NCI-H1436 treated with DMSO at 0.1 percent for 48 hours (cell line): ENCODE measurements at places on chromosomes 3 and 15.
A peak's percentile ranks its signal among the peaks of the same experiment; 100 is the strongest.

DNA sequence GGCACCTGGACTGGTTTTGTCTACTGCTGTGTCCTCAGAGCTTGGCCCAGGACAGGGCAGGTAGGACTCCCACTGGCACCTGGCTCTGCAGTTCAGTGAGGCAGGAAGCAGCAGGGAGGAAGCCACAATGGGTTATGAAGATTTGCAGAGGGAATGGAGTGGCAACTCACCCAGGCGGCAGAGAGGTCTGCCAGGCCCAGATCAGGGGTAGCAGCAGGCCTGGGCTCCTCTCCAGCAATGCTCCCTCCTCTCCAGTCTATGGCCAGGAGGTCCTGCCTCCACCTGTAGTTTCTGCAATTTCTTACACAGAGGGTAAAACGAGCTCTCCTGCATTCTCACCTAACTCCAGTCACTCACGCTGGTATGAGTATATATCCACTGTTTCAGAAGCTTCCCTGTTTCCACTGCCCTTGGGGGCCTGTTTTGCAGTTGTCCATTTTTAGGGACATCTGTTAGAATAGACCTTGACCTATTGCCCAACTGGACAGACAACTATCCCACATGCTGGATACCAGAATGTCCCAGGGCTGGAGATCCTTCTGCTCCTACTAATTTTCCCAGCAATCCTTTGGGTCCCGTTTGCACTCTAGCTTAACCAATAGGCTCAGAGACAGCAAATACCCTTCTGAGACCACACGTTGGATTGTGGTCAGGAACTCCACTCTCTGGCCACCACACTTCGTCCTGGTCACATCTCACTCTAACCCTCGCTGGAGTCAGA is 35.2 kb downstream of the HMCES start:
- DNase-seq, result no peak

- DNase-seq, result no peak
Measured at GRCh38 chr15:67156426-67156825, 91.0 kb downstream of the SMAD3 start.

GRCh38 chr3:146594843-146595482 is 10.2 kb downstream of the PLSCR5 start:
- DNase-seq, result no peak

DNA sequence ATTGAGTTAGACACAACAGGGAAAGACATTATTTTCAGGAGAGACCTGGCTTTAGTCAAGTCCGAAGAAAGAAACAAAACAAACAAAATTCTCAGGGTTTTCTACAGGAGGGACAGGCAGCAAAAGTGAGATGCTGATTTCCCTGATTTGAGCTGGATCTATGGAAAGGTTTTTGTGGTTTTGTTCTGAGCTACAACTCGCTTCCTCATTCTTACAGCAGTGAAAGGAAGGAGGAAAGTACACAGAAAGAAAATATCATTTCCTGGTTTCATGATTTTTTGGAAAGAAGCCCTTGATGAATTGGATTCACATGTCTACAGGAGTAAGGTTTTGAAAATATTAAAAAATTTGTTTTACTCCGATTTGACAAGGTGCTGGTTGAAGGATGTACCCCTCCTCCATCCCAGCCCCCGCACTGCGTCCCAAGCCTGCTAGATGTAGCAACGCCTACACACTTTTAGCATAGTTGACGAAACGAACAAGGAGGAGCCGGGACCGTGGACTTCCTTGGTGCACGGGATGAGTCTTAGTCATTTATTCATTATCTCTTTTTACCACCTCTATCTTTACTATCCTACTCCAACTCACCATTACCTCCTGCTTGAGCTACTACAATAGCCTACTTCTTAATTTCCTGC is 10.8 kb downstream of the PRICKLE2 start:
- no peak for DNase-seq

GRCh38 chr3:149547954-149548668 is 73.6 kb downstream of the TM4SF4 start:
- DNase-seq, result no peak

DNA sequence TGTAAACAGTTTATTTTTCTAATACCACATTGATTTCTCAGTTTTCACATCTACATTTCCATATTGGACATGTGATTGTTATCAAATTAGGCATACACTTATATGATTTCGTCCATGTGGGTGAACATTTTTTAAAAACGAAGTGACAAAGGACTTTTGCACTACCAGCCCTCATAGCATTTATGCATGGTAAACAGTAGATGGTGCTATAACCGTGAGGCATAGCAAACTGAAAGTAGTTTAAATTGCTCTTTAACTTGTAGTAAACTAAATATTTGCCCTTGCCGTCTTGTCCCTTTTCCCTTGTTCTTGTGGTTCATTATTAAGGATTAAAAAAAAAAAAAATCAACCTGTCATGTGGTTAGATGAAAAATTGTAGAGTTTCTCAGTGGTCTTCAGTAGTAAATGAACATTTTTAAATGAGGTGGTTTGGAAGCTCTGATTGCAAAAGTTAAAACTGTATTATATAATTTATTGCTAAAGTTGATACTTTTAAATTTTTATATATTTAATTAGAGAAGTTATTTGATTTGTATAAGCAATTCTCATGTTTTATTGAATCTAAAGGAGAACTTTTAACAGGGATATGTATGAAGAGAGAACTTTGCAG is 24.0 kb downstream of the STX19 start:
- DNase-seq, result no peak

DNA sequence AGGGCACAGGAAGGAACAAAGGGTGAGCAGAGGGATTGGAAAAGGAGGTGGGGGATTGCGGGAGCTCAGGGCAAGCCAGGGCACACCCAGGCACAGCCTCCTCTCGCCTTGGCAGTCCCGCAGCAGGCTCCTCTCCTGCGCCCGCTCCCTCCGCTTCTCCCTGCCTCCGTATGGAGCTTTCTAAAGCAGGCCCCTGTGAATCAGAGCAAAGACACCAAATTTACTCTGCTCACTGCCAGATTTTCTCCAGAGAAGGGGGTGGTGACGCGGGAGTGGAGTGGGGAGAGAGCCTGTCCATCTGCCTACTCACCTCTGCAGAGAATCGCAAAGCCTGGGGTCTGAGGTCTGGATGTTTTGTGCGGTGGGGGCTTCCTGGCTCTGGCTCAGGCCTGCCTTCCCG is 20.0 kb downstream of the ATP2B2 start:
- no peak for DNase-seq

DNA sequence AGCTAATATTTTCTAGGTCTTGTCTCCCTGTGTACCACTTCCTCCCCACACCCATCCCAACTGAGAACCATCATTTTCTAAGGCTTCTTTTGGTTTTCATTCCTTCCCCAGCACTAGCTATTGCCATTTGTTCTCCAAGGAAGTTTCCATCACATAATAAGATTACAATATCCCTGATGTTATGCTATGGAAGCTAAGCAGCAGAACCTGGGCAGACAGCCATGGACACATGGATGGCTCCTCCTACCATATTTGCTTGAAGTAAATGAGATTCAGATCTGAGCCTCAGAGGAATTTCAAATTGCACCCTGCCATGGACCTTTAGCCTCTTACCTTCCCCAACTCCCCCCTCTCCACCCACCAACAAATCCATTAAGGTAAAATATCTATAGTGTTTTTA is 31.5 kb downstream of the GASK1A start:
- DNase-seq, result no peak

GRCh38 chr15:50390554-50391264 is 33.5 kb upstream of the USP8 start:
- DNase-seq, result no peak

GRCh38 chr3:191492601-191493000 is 31.6 kb downstream of the PYDC2 start:
- no peak for DNase-seq

GRCh38 chr3:14238356-14238755 is 59.7 kb downstream of the LSM3 start:
- no peak for DNase-seq

GRCh38 chr15:65400760-65401610 is 21.8 kb downstream of the IGDCC4 start:
- no peak for DNase-seq

DNA sequence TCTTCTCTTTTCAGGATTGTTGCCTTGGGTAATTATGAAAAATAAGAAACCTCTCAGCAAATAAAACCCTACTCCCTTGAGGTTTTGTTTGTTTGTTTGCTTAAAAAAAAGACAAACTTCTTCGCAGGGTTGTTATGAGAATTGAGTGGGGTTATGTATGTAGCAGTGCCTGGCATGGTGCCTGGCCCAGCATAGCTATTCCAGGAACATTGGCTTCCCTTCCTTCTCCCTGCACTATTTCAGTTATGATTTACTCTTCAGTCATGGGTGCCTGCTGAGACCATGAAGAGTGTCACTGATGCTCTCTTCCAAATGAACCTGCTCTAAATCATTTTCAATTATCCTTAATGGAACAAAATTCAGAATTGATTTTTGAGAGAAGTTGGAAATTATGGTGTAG is 283.5 kb upstream of the ROPN1 start:
- no peak for DNase-seq

DNA sequence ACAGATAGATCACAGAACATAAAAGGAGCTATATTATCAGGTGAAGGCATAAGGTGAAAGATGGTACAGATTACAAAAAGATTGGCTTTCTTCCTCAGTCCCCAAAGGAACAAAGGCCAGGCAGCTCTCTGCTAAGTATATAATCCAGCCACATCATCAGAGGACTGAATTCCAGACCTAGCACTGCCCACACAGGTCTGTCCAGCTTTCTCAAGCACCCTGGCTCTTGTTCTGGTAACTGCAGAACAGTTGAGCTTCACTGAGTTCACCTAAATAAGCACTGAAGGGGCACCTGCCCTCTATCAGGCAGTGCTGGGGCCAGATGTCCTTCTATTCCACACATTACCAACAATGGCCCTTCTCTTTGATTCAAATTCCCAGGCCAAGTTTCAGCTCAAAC is 6.3 kb downstream of the DUOXA1 start:
- DNase-seq, result no peak

DNA sequence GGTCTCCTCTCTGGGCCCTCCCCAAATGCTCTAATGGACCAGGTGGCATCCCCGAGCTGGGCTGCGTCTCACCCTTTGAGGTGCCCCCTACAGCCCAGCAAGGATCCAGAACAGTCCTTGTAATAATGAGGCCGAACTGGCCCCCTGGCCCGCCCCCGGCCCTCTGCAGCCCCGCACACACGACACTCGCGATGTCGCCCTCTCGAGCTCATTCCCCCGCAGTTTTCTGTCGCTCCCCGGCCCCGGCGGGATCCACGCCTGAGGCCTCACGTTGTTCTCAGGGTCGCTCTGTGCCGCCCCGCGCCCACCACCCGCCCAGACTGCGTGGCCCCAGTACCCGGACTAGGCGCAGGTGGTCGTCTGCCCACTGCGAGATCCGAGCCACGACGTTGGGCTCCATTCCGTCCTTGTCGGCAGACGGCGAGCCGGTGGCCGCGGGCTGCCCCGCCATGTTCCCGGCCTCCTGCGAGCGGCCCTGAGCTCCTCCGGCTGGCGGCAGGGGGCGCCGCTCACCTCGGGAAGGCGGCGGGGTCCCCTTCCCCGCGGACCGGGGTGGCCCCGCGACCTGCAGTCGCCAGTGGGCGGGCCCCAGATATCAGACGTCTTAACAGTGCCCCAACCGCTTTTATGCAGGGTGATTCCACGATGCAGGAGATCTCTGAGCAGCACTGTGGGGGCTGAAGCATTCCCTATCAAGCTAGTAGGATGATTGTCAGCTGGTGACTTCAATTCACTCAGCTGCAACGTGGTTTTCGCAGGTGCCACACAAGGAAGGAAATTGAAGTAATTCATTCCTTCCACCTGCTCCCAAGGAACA is at the start of gene C3orf33:
Gene C3orf33 (minus strand): TSS at position 477 of the 817 bp plus-strand sequence. CDS start 26 bp downstream, at position 451.
- DNase-seq, result peak; percentile 7

- no peak for DNase-seq
Measured at GRCh38 chr15:100834731-100835130, 44.9 kb upstream of the ALDH1A3 start.

GRCh38 chr3:5298453-5298852 is 110.9 kb downstream of the EDEM1 start:
- DNase-seq, result no peak

GRCh38 chr3:132290833-132291232 is 26.4 kb upstream of the ACP3 start:
- DNase-seq, result no peak

- no peak for DNase-seq
Measured at GRCh38 chr15:99409097-99409473, 156.7 kb upstream of the MEF2A start.

GRCh38 chr3:144244662-144245061 is 273.0 kb downstream of the DIPK2A start:
- DNase-seq, result no peak

DNA sequence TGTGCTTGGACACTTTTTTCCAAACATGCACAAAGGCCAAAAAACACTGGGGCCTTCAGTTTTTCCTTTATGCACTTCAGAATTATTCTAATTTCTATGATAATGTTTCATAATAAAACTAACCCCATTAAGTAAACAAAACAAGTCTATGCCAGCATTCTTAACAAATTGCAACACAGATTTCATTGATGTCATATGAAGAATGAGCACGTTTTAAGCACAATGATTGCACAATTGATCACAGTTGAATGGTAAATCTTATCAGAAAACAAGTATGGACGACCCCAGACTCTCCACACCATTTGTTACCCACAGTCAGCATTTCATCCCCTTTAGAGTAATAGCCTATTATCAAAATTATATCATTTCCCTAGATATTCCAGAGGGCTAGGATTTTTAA is 46.7 kb upstream of the PROK2 start:
- no peak for DNase-seq

DNA sequence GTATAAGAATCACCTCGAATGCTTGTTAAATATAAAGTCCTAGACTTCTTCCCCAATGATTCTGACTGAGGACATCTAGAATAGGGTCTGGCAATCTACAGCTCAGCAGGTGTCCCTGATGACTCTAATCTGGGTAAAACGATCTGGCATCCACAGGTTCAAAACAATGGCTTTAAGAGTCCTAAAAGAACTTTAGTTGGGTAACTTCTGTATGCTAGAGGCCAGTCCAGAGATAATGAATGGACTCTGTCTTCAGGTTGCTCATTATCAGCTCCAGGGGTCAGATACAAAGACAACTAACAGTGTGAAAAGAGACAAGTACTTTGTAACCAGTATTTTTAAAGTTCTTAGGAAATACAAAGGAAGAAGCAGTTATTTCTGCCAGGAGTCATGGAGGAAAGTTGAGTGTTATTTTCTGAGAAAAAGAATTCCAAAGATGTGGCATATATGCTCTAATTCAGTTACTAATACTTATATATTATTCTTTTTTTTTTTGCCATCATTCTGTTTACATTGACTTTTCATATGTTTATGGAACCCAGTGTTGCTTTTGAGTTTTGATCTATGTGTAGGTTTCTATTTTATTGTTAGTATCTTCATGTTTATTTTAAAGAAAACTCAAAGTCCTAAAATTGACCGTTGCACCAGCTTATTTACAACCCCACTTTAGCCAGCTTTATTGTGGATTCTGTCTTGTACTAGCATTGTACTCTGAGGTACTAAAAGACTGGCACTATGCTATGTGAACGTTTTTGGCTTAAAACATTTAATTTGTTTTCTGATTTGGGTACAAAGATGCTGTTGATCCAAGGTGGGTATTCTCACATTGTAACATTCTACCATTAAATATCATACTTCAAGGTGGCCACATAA is 3.1 kb upstream of the GPR15 start:
- DNase-seq, result no peak

DNA sequence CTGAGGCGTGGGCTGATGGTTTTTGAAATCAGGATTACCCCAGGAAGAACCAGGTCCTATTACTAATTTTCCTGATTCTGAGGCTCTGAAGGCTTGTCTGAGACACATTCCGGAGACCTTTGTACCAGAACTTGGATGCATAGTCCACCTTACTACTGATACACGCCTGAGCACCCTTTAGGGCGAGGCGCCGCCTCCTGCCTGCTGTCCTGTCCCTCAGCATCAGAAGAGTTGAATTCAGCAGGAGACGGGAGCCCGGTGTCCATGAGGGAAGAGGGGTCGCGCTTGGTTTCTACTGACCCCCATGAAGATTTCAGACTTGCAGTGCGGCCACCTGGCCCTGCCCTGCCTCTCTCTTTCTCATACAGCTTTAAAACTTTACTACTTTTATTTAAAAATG is 49.9 kb downstream of the KLF13 start:
- no peak for DNase-seq
